NCI-H446 treated with DMSO at 0.1 percent for 48 hours (cell line): ENCODE measurements at places on chromosomes 6 and 20.

DNA sequence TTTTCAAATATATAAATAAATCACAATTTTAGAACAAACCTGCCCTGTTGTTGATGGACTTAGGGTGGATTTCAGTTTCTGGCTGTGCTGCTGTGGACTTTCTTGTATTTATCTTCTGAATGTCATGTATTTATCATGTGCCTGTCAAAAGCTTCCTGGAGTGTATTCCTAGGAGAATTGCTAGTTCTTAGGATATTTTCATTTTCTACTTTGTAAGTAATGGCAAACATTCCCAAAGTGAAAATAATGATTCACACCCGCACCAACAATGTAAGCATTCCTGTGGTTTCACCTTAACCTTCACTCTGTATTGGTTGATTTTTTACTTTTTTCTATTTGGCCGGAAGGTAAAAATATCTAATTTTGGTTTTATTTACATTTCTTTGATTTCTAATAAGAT, 387.8 kb downstream of the SMOC2 start:
- no peak for DNase-seq

- DNase-seq = no peak
Observed at GRCh38 chr6:134686071-134686470, 263.8 kb downstream of the ALDH8A1 start.

GRCh38 chr6:36850021-36850420, 10.8 kb upstream of the CPNE5 start:
- no peak for DNase-seq

- DNase-seq = no peak
Observed at GRCh38 chr6:141451511-141452353, 681.0 kb upstream of the GJE1 start.

- no peak for DNase-seq
Observed at GRCh38 chr20:37247547-37247946, 14.1 kb downstream of the GHRH start.

- DNase-seq = no peak
Observed at GRCh38 chr20:19252451-19253120, 40.1 kb downstream of the SLC24A3 start.
